ENCODE measurements at places on chromosomes 11 and 22. TPM values are rescaled to one million over a fixed set of nuclear protein-coding genes. Genes with fewer than 3 reads are reported as not detected.
A peak's percentile ranks its signal among the peaks of the same experiment; 100 is the strongest.

DNA sequence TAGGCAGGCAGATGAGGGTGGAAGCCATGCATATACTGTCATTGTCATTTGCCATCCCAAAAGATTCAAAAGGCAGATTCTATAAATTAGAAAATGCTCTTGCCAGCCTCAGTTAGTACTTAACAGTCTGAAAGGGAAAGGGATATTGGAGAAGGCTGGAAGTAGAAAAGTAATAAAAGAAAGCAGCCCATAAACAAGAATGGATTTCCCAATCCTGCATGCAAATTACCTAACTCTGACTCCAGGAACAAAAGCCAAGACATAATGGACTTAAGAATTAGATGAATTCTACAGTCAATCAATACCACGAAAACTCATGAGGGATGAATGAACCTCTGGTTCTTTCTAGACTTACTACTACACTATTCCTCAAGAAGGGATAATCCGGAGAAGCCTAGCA is 5.9 kb downstream of the PAK1 start:
- DNase-seq: no peak

DNA sequence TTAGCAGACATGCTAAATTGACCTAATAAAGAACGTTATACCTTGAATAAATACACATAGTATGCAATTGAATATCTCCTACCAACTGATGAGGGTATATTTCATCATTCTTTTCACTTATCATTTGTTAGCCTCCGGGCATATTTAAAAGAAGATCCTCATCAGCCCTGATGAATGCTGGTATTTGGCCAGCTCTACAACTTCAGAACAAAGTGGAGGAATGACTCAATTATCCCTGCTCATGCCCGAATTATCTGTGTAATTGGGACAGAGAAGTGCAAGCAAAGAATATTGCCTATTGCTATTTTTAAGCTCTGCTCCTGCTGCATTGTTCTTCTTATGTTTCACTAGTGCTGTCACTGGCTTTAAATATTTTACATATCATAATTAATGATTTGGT is 622.1 kb downstream of the METTL15 start:
- no peak for DNase-seq

The TENM4 gene
- polyA plus RNA-seq: 11.0 TPM

DNA sequence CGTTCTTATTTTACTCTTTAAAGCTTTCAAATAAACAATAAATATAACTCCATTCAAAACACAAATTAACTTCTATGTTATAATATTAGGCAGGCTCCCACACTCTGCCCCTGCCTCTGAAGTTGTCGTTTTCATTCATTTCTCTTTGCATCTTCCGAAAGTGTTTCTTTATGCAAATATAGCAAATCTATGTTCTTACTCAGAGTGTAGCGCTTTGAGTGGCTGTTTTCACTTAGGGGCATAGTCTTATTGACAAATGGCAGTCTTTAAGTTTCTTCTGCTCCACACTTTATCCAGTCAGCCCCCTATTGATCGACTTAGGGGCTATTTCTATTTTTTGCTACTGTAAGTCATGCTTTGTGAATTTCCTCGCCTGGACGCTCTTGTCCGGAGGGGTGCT is 45.3 kb upstream of the RTL6 start:
- DNase-seq: no peak

GRCh38 chr11:108218912-108219783 is 3.3 kb downstream of the NPAT start:
- no peak for DNase-seq

DNA sequence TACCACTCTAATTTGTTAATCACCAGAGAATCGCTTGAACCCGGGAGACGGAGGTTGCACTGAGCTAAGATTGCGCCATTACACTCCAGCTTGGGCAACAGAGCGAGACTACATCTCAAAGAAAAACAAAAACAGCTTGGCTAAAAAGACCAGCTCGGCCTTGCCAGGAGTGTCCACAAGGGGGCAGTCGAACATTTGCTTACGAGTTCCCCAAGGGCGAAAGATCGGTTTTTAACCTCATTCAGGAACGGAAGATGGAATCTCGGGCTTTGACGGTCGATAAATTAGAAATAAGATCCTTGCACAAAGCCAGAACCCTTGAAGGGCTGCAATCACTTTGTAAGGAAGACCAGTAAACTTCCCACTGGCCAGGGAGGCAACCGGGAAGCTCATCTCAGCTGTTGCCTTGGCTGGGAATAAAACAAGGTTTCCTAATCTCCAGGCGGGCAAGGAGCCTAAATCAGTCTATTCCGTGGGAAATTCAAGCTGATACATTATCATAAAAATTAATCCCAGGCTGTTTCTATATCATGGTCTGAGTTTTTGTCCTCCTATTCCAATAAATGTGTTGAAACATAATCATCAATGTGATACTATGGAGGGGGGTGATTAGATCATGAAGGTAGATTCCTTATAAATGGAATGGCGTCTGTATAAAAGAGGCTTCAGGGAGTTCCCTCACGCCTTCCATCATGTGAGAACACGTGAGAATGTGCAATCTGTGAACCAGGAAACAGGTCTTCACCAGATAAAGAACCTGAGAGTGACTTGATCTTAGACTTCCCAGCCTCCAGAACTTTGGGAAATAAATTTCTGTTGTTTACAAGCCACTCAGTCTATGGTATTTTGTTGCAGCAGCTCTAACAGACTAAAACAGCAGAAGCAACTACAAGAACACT is 14.9 kb upstream of the SLC29A2 start:
- DNase-seq: peak; percentile 83

DNA sequence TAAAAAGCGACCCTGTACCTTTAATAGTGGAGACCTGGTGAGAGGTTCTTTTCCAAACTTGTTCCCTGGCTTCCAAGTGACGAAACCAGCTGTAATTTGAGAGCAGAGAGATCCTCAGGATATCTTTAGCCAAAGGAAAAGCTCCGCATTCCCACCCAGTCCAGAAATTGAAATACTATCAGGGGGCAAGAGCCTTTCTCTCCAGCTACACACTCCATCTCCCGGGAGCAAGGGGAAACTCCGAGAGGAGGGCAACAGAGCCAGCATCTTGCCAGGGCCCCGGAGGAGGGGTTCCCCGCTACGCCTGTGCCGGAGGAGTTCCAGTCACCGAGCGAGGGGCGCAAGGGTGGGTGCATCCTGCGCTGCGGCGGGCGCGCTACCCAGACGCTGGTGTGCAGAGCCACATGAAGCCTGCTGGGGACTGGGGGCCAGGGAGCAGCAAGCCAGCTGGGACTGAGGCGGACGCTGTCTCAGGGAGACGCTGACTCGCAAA is at the start of gene FIBIN:
FIBIN (plus strand) TSS at position 148 of the 493 bp plus-strand sequence. CDS start 415 bp downstream, outside the sequence.
- DNase-seq: peak; percentile 62

DNA sequence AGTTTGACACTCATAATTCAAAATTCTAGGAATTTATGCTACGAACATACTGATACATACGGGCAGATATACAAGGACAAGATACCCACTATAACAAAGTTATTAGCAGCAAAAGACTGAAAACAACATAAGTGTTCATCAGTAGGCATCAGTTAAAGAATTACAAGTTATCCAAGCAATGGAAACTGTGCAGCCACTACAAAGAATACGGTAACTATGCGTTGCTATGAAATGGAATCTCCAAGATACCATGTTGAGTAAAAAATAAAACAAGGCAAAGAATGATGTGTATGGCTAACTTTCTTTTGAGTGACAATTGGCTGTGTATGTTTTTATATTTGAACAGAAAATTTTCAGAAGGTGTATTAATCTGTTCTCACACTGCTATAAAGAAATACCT is 151.7 kb downstream of the ADAMTS15 start:
- DNase-seq: no peak

The TRPM5 gene
- polyA plus RNA-seq: 0.05 TPM

GRCh38 chr11:11292839-11293238 is 60.2 kb downstream of the CSNK2A3 start:
- no peak for DNase-seq

GRCh38 chr11:69962152-69962551 is 116.0 kb upstream of the ANO1 start:
- DNase-seq: no peak

- DNase-seq: no peak
Measured at GRCh38 chr11:94117871-94118270, 10.8 kb upstream of the PANX1 start.

GRCh38 chr11:67179892-67180490 is 60.9 kb downstream of the KDM2A start:
- DNase-seq: no peak

DNA sequence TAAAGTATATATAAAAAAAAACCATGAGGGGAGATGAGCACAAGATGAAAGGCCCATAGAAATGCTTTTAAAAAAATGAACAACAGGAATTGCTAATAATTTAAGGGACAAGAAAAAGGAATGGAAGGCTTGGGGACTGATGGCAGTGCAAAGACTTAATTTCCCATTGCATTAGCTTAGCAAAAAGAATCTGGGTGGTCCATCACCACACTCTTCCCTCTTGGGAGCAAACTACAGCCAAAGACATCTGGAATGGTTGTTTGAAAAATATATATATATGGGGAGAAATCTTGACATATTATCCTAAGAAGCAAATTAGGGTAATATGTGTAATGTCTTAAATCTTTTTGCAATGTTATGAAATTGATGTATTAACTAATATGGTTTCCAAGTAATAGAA is 727.1 kb downstream of the METTL15 start:
- no peak for DNase-seq

DNA sequence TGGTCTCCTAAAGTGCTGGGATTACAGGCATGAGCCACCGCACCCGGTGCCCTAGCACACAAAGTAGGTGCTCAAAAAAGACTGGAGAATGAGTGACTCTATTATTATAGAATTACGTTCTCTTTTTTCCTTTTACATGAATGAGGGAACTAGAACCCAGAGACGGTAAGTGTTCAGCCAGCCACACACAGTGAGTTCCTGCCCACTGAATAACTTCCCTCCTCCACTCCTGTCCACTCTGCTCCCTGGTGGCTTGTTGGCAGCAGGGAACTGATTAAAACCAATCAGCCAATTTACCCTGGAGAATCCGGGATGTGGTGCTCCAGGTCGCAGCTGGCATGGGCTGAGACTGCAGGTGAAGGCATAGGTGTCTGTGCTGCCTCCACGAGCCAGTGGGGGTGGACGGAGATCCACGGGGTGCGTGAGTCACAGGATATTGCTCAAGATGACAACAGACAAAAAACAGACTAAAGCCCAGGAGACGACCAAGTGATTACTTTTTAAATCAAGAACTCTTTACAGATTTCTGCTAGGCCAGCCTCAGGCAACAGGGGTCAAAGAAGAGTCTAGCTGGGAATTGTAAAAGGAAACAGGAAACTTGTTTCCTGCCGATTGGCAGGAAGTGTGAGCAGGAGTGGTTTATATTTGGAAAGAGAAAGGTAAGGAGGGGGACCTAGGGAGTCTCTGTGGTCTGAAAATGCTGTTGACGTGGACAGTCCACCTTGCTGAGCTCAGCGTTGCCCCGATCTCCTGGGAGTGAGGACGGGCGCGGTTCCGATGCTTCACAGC is 95.2 kb upstream of the TP53I11 start:
- DNase-seq: no peak

DNA sequence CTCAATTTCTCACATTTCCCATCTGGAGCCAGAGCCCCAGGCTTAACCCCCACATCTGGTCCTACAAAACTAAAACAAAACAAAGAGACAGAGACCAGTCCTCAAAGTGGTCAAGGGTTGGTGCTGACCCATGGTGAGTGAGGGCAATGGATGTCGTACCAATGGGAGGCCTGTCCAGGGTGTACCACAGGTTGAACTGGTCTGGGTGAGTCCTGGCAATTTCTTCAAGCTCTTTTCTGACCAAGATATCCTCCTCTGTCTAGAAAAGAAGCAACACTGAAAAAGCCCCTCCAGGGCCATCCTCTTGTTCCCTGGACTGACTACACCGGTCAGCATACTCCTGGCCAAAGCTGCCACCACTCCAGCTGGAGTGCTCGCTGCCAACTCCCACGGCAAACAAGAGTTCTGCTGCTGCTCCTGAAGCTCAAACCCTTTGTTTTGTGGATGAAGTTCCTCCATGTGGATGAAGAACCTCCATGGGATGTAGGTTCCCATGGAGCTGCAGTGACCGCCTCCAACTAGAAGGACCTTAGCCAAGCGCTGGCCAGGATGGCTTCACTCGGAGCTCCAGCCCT is 6.9 kb downstream of the CYB5R2 start:
- DNase-seq: no peak

- no peak for DNase-seq
Measured at GRCh38 chr11:92625894-92626293, 343.6 kb upstream of the MTNR1B start.

- peak; percentile 61 for DNase-seq
Measured at GRCh38 chr11:131195661-131196517, 174.5 kb upstream of the NTM start.

DNA sequence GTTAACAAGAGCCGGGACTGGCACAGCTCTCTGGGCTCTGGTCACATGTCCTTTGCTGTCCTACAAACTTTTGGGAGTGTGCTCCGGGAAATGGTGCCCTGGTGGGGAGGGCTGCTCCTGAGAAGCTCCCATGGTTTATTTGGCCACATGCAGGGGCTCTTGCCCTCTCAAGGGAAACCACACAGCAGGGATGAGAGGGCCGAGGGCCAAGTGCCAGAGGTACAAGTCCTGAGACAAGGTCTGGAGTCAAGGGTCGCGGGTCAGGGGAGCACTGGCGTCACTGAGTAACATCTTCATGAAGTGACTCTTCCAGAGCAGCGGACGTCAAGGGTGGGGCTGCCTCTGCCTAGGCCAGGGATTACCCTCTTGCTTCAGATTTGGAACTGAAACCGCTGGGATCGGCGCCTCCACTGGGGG is 1160.6 kb downstream of the TBC1D22A start:
- no peak for DNase-seq

GRCh38 chr22:23179381-23180299 is 669 bp upstream of the BCR start:
- DNase-seq: peak; percentile 53

The SULT4A1 gene
- 1.9 TPM for polyA plus RNA-seq

The MRGPRX4 gene
- not detected for polyA plus RNA-seq

The CLDN5 gene
- polyA plus RNA-seq: 0.48 TPM
